ENCODE measurements at places on chromosomes 1 and 21.

GRCh38 chr1:202411422-202411821 is 62.9 kb downstream of the PPP1R12B start:
- no peak for DNase-seq

GRCh38 chr1:47689894-47690293 is 252.1 kb downstream of the FOXD2 start:
- DNase-seq, result no peak

DNA sequence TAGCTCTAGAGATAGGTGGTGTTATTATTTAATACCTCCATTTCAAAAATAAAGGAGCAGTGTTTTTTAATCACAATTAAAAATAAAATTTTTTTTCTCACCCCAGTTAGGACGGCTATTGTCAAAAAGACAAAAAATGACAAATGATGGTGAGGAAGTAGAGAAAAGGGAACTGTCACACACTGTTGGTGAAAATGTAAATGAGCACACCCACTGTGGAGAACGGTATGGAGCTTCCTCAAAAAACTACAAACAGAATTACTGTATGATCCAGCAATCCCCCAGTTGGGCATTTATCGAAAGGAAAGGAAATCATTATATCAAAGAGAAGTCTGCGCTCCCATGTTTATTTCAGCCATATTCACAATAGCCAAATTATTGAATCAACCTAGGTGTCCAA is 148.7 kb upstream of the NR5A2 start:
- DNase-seq, result no peak

GRCh38 chr1:229300099-229300757 is 29.3 kb downstream of the RAB4A start:
- DNase-seq, result no peak

GRCh38 chr1:11044849-11045427 is 2.1 kb downstream of the MASP2 start:
- no peak for DNase-seq

- DNase-seq, result no peak
Observed at GRCh38 chr21:44455524-44456213, 359 bp downstream of the LRRC3 start.

DNA sequence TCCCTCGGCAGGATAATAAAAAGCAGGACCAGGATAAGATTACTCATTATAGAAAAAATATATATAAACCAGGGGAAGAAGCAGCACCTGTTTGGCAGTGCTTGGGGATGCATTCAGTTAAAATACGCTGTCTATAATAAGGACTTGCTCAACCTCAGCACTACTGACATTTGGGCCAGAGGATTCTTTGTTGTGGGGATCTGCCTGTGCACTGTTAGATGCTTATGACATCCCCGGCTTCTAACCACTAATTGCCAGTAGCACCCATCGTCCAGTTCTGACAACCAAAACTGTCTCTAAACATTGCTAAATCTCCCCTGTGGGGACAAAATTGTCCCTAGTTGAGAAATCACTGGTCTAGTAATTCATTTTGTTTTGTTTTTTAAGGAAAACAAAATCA is 242.1 kb downstream of the SLC45A1 start:
- no peak for DNase-seq

- no peak for DNase-seq
Observed at GRCh38 chr1:185014941-185015340, 30.4 kb upstream of the RNF2 start.

DNA sequence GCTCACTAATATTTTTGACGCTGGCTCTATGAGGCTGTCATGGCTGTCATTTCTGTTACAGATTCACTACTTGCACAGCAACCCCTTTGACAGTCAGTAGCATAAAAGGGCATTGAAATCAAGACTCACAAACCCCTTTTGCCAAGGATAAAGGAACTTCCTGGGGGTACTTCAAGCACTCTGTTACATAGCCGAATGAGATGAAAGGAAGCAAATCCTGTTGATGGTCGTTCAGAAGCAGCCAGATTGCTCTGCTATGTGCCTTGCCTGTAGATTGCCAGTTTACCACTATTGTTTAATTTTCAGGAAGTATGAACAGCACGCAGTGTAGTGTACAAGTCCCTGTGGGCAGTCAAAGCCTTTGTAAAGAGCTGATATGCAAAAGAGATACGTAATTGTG is 296.2 kb downstream of the LRRIQ3 start:
- no peak for DNase-seq

DNA sequence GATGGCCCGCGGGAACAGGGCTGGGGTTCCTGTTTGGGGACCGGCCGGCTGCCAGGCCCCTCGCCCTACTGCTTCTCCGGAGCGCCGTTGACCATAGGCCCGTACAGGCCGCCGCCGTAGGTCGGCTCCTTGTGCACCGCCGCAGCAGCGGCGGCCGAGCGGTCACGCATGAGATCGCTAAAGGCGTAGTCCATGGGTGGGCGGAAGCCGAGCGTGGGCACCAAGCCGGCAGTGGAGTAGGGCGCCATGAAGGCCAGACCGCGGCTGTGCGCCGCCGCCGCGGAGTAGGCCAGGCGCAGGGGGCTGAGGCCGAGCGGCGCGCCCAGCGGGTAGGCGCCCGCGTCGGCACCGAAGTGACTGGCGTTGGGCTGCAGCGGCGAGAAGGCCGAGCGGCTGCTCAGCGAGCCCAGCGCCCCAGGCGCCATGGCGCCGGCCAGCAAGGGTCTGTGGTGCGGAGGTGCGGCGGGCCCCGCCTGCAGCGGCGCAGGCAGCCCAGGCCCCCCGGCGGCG is 4.6 kb downstream of the DMRTA2 start:
- no peak for DNase-seq

GRCh38 chr1:70863239-70863638 is 184.4 kb downstream of the PTGER3 start:
- DNase-seq, result no peak

- DNase-seq, result no peak
Observed at GRCh38 chr1:87336623-87337067, 8.0 kb downstream of the LMO4 start.

DNA sequence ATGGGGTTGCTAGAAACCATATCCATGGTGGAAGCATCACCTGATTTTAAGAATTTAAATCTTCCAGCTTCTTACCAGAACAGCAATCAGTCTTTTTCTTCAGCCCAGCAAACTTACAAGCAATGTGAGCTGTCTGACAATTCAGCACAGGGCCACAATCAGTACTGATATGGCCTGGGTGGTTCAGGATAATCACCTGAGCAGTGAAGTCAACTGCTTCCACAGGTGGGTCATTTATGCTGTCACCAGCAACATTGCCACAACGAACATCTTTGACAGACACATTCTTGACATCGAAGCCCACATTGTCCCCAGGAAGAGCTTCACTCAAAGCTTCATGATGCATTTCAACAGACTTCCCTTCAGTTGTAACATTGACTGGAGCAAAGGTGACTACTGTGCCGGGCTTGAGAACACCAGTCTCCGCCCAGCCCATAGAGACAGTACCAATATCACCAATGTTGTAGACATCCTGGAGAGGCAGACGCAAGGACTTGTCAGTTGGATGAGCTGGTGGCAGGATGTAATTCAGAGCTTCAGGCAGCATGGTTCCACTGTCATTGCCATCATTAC is 74.8 kb downstream of the SERINC2 start:
- no peak for DNase-seq

GRCh38 chr1:201016943-201017827 is 6.3 kb downstream of the KIF21B start:
- DNase-seq, result no peak

DNA sequence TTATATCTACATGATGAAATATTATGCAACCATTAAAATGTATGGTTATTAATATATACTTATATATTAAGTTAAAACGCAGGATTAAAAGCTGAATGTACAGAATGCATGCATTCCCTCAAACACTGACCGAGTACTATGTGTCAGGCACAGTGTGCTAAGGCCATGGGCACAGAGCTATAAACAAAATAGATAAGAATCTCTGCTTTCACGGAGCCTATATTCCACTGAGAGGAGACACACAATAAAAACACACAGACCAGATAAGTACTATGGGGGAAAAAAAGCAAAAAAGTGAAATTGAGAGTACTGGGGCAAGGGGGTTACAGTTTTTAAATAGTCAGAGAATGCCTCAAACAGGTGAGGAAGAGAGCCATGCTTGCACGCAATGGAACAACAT is 62.7 kb downstream of the GPATCH2 start:
- no peak for DNase-seq

- peak; percentile 61 for DNase-seq
Observed at GRCh38 chr1:66938613-66939012, 13.8 kb downstream of the MIER1 start.

DNA sequence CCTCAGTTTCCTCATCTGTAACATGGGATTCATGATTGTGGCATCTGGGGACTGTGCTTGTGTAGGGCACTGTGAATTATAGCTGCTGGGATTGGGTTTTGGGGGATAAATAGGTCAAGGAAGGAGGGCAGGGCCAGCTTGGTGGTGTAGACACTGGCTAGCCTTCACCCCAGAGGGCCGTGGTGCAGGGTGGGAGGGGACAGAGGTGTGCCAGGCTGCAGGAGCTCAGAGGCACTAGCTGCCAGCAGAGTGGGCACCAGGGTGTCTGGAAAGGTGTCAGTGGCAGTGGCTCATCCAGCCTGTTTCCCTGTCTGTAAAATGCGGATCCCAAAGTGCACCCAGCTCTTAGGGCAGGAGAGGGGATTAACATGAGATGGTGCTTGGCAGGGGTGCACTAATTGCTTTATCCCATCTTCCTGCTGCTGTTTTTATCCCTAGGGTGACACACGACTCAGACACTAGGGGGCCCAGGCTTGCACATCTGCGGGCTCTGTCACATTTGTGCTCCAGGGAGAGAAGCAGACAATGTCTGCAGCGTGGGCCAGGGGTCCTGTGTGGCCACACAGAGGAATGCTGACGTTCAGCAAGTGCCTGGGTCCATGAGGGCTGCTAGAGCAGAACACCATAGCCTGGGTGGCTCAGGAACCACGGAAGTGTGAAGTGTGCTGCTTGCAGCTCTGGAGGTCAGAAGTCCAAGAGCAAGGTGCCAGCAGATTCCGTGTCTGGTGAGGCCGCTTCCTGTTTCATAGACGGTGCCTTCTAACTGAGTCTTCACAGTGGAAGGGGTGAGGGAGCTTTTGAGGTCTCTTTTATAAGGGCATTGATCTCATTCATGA is 19.3 kb downstream of the OBSCN start:
- peak; percentile 36 for DNase-seq

GRCh38 chr1:241356187-241356518 is 852 bp downstream of the RGS7 start:
- DNase-seq, result no peak

GRCh38 chr1:205772607-205773032 is 2.7 kb downstream of the RAB29 start:
- no peak for DNase-seq

- no peak for DNase-seq
Observed at GRCh38 chr1:207904391-207904790, 6.5 kb downstream of the CD34 start.

- DNase-seq, result no peak
Observed at GRCh38 chr1:42004860-42005259, 86.1 kb upstream of the HIVEP3 start.

GRCh38 chr1:7233646-7234470 is 448.6 kb downstream of the CAMTA1 start:
- no peak for DNase-seq

DNA sequence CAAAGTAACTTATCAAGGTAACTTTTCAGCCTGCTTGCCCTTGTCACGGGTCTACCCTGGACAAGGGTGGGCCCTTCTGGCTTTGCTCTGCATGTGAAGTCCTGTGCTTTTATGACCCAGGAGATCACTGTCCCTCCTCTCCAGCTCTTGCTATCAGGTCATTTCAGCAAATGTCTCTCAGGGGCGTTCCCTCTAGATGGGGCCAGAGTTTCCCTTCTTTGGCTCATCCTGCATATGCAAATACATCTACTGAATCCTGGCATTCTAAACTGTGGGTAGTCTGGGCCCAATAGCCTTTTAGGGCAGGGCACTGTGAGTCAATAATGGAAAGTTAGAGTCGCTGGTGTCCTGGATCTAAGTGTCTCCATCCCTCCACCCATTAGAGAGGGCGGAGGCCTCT is 366.9 kb upstream of the USP24 start:
- no peak for DNase-seq

DNA sequence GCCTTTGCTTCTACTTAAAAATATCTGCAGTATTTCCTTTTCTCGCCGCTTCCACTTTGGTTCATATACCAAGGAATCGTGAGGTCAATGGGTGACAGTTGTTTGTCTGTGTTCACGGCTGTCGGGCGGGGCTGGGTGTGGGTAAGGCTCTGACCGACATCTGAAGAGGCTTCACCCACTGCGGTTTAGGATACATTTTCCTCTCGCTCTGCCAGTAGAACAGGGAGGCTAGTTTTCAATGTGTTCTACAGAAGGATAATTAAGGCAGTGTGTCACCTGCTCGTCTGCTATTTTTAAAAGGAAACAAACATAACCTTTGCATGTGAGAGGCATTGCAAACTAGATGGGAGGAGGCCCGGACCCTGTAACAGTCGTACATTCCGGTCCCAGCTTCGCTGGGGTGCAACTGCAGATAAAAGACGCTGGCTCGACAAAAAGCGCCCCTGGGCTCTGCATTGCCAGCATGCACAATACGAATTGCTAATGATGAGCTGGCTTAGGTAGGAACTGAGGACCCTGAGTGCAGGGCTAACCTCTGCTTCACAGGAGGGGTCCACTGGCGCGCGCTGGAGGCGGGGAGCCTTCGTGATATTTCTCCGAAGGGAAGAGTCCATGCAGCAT is 8.5 kb upstream of the ERG start:
- DNase-seq, result no peak

DNA sequence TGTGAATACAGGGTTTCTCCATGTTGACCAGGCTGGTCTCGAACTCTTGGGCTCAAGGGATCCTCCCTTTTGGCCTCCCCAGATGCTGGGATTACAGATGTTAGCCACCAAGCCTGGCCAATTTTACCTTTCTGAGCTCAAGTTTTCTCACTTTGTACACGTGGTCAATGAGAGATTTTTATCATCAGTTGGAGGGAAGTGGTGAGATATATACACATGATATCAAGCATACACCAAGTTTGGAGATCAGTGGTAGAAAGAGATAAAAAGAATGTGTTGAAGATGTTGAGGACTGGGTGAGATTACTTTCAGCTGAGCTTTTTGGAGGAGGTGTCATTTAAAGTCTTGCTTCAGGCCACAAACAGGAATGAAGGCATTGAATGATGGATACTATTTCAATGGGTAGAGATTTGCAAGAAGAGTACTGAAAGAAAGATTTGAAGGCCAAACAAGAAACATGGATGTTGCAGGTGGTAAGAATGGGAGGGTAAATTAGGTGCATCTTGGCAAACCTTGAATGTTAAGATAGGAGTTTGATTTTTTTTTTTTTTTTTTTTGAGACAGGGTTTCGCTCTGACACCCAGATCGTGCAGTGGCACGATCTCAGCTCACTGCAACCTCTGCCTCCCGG is 3.0 kb upstream of the SESN2 start:
- DNase-seq, result no peak

GRCh38 chr1:68216089-68216772 is 16.1 kb downstream of the WLS start:
- no peak for DNase-seq

Measured in astrocyte (in vitro differentiated cells and primary cell).